GM23248 (cell line): ENCODE measurements at places on chromosomes 2 and 18. TPM values are rescaled to one million over a fixed set of nuclear protein-coding genes. Genes with fewer than 3 reads are reported as not detected.

- no peaks in the 10 kb centered on the region for H3K27me3 ChIP-seq
- H3K4me3 ChIP-seq, result no peak overlapping the region
- DNase-seq, result no peak
- no peaks in the 10 kb centered on the region; the same call in 1 of the 2 replicates for H3K4me1 ChIP-seq
- no peaks in the 10 kb centered on the region for H3K36me3 ChIP-seq
These were observed 96.8 kb upstream of the ARL4C start for GRCh38 chr2:234593636-234594035.

GPR39 gene
- polyA plus RNA-seq, result 1.5 and 1.6 TPM in 2 replicates

- no peaks in the 10 kb centered on the region for H3K36me3 ChIP-seq
- no peak overlapping the region for H3K4me3 ChIP-seq
- peaks cover 13% of the 10 kb centered on the region for H3K27me3 ChIP-seq
These were observed 155.1 kb downstream of the SS18 start for GRCh38 chr18:25935356-25935755.

MEP1B gene
- polyA plus RNA-seq, result not detected in 2 replicates

DNA sequence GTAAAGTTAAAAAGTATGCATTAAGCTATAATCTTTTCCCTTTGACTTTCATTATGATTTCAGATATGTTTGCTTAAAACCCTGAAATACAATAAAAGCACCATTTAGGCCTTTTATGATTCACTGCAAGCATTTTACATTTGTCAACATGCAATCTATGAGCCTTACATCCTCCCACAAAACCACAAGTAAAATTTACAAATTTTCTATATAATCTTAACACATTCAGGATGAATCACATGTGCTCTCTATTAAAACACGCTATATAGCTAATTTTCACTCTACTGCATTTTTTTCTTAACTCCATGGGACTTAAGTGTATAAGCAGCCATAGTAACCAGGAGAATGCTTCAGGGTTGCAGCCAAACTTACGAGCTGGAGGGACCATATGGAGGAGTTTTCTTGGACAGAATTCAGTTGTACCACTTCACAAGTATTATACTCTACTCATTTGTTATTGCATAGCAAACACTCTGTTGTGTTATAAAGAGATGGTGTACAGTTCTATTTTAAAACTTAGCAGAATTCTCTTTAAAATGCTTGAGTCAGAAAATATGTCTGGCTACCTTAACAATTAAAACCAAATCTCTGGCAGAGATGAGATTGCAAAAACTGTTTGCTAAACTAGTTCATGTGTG, 293.2 kb downstream of the ALK start:
- no peak overlapping the region for H3K4me3 ChIP-seq
- DNase-seq, result peak; percentile 39

GRCh38 chr2:9276074-9276473, 69.5 kb downstream of the ASAP2 start:
- no peak overlapping the region for H3K27ac ChIP-seq
- DNase-seq, result no peak
- peaks cover 16% of the 10 kb centered on the region; the same call in 1 of the 2 replicates for H3K36me3 ChIP-seq
- no peaks in the 10 kb centered on the region for H3K27me3 ChIP-seq
- no peak overlapping the region for H3K4me3 ChIP-seq

FBLN7 gene
- 1.6 and 1.8 TPM in 2 replicates for polyA plus RNA-seq

DNA sequence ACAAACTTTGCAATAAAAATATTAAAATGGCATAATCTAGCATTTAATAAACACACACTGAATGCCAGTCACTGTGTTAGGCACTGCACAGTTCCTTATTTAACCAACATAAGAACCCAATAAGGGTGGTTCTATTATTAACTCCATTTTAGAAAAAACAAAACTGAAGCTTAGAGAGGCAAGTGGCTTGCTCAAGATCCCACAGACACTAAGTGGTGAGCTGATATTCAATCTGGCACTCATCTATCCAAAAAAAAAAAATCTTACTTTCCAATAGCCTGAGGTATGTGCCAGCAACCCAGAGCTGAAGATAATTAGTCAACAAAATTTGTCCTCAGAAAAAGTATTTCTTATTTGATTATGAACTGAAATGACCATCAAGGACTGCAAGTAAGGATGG, 799 bp downstream of the CYTIP start:
- no peak for DNase-seq
- H3K4me1 ChIP-seq, result no peaks in the 10 kb centered on the region
- H3K36me3 ChIP-seq, result no peaks in the 10 kb centered on the region
- H3K27me3 ChIP-seq, result peaks cover 8% of the 10 kb centered on the region
- no peak overlapping the region for H3K4me3 ChIP-seq

DNA sequence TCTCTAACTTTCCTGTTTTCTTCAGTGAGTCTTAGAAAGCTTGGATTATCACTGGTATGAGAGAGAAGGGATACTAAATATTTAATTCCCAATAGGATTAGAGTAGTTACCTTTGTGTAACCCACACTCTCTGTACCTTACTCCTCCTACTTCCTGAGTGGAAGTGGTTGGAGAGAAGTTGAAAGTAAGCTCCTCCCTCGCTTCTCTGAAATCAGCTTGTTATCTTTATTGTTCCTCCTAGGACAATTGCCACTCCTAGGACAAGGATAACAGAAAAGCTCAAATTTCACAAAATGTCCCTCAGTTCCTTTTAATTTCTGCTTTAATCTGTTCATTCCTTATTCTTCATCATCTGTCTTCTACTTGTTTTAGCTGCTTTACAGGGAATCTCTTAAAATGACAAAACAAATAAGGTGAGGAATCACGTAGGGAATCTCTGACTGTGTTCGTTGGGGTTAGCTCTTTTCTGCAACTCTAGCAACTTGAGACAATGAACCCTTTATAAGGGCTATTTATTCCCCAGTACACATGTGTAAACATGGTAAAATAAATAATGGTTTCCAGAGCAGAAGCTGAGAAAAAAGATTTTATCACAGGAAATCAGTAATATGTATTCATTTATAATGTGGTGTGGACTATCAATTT, 8.6 kb downstream of the ITPRID2 start:
- H3K4me1 ChIP-seq, result peaks cover 13% of the 10 kb centered on the region
- no peak for DNase-seq
- H3K27ac ChIP-seq, result no peak overlapping the region
- H3K27me3 ChIP-seq, result no peaks in the 10 kb centered on the region

DNA sequence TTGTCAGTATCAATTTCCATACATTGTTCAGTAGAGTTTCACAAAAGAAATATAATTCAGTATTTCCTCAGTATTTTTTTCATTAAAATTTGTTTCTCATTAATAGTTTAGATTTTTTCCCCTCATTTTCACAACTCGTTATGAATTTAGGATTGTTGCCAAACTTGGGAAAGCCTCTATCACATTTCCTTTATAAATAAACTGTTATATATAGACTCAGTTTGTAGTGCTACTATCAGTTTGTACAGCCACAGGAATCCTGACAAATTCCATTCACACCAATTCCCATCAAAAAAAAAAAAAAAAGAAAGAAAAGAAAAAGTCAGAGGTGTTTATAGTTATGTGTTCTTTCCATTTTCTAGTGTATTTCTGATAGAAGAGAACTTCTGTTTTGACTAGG, 123.3 kb upstream of the DCC start:
- peaks cover 7% of the 10 kb centered on the region; the same call in 1 of the 2 replicates for H3K4me1 ChIP-seq
- no peaks in the 10 kb centered on the region for H3K36me3 ChIP-seq
- no peak overlapping the region for H3K27ac ChIP-seq
- no peak for DNase-seq
- no peaks in the 10 kb centered on the region for H3K27me3 ChIP-seq
- H3K4me3 ChIP-seq, result no peak overlapping the region

GRCh38 chr18:50830544-50830943, 10.7 kb upstream of the MRO start:
- no peak for DNase-seq
- H3K27ac ChIP-seq, result no peak overlapping the region
- H3K36me3 ChIP-seq, result no peaks in the 10 kb centered on the region
- H3K4me1 ChIP-seq, result no peaks in the 10 kb centered on the region

- H3K36me3 ChIP-seq, result no peaks in the 10 kb centered on the region
- no peaks in the 10 kb centered on the region for H3K4me1 ChIP-seq
- no peak for DNase-seq
- no peak overlapping the region for H3K4me3 ChIP-seq
- H3K27me3 ChIP-seq, result no peaks in the 10 kb centered on the region; the same call in 1 of the 2 replicates
These were observed 237.6 kb downstream of the DYSF start for GRCh38 chr2:71690876-71691475.

DNA sequence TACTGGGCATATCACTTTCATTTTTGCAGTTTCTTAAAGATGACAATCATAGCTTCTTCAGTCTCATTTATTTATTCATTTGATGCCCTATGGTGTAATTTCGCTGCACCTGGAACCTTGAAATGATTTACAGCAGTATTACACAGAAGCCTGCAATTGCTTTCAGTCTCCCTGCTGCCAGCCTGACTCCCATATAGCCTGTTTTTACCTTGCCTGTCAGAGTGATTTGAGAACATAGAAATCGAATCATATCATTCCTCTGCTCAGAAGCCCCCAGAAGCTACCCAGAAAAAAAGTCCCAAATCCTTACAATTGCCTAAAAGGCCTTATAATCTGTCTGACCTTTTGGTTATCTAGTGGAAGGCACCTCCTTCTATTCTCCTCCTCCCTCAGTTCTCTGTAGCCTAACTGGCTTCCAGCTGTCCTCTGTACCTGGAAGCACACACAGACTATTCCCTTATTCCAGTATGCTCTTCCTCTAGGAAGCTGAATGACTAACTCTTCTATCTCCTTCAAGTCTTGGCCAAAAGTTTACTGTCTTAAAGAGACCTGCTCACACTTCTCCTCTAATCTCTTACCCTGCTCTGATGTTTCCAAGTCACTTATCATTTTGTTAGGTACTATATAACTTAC, 12.6 kb downstream of the SCN3A start:
- no peak overlapping the region for H3K27ac ChIP-seq
- H3K4me1 ChIP-seq, result no peaks in the 10 kb centered on the region
- H3K36me3 ChIP-seq, result no peaks in the 10 kb centered on the region
- DNase-seq, result no peak
- H3K27me3 ChIP-seq, result no peaks in the 10 kb centered on the region
- no peak overlapping the region for H3K4me3 ChIP-seq

ATP6V1C2 gene
- polyA plus RNA-seq, result 0.18 and 0.53 TPM in 2 replicates

DCDC2C gene
- polyA plus RNA-seq, result not detected in 2 replicates

DNA sequence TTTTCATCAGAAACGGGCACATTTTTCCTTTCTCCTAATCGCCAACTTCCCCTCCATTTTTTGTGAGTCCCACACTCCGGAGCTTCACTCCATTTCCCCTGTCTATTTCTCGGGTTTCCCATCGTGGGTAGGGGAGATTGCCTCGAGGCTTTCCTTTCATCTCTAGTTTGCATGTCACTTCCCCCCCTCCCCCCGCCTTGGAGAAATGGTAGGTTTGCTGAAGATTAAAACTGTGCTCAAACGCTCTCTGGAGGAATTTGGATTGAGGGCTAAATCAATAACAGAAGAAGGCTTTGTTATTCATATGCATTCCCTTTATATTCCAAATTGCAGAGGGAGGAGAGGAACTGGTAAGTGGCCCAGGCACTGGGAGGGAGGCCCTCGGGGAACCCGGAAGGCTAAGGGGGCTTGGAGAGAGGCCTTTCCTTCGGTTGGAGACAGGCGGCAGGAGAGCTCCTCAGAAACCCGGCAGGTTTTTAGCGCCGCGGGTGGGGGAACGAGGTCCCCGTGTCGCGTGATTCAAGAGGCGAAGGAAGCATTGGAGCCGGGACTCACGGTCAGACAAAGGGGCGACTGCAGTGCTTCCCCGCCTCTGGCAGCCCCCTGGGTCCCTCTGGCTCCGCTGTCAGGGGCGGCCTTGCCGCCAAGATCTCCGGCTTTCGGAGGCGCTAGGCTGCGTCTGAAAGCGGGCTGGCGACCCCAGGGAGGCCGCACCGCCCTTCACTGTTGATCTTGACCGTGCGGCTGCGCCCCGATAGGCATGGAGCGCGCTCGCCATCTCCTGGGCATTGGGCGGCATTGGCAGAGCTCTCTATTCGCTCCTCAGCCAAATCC, 2.4 kb upstream of the HOXD12 start:
- peak; percentile 95 for DNase-seq
- peak overlapping the region; percentile 79 for H3K4me3 ChIP-seq
- no peaks in the 10 kb centered on the region for H3K27me3 ChIP-seq
- H3K27ac ChIP-seq, result peak overlapping the region; percentile 73

GRCh38 chr2:120761164-120761861, 25.6 kb downstream of the GLI2 start:
- H3K27ac ChIP-seq, result no peak overlapping the region
- no peak for DNase-seq
- peaks cover 55% of the 10 kb centered on the region for H3K4me1 ChIP-seq

SLC19A3 gene
- 0.10 and 0.71 TPM in 2 replicates for polyA plus RNA-seq

GRCh38 chr18:69557282-69557681, 156.6 kb downstream of the DOK6 start:
- no peaks in the 10 kb centered on the region for H3K36me3 ChIP-seq
- no peaks in the 10 kb centered on the region for H3K27me3 ChIP-seq
- H3K4me3 ChIP-seq, result no peak overlapping the region
- no peaks in the 10 kb centered on the region for H3K4me1 ChIP-seq
- DNase-seq, result no peak
- H3K27ac ChIP-seq, result no peak overlapping the region

DNA sequence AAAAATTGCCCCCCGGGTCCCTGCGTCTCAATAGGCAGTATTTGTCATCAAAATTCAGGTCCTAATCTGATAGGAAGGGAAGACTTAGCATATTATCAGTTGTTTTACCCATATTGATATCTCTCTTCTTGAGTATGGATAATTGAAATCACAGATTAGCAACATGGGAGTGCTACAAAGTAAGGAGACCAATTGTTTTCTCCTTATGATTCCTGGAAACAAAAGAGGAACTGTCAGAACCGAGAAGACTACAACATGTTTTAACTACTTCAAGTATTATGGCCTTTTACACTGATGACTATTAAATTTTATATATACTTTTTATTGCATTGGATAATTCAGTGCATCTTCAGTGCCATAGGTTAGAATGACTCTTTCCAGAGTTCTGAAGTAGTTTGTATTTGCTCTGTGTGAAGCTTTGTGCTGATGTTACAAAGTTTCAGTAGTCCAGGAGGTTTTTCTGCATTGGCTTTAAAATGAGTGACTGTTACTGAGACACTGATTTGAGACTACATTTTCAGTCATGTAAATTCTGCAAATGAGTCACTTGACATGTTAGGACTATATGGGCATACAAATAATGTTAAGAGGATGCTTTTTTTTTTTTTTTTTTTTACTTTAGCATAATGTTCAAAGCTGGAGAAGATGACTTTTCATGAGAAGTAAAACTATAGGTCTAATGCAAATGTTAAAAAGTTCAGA, 19.7 kb upstream of the TLK1 start:
- no peak overlapping the region for H3K4me3 ChIP-seq
- H3K4me1 ChIP-seq, result peaks cover 3% of the 10 kb centered on the region
- no peak overlapping the region for H3K27ac ChIP-seq
- no peak for DNase-seq

DNA sequence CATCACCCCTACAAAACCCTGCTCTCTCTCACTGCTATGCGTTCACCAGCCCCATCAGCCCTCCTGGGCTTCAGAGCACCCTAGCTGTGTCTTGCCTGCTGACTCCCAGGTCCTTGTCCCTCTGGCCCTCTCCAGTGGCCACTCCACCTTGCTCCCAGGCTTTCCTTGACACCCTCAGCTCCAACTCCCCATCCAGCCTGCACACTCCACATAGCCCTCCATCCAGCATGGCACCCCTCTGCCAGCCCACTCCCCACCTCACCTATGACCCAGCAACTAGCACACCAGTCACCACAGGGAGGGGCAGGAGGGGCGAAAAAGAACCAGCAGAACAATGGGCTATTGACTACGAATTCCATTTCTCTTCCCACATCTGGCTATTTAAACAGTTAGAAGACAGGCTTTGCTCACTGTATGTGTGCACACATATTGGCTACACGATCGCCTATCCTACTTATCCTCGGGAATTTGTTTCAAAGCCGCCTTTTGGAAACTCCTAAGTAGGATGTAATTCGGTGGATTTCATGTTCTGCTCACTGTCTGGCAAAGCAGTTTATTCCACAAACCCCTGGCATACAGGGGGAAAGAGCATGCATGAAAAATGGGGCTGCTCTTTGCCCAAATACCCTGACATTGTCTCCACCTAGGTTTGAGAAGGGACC, 195.3 kb downstream of the SMAD2 start:
- no peaks in the 10 kb centered on the region for H3K36me3 ChIP-seq
- H3K27me3 ChIP-seq, result no peaks in the 10 kb centered on the region
- no peak overlapping the region for H3K4me3 ChIP-seq
- no peaks in the 10 kb centered on the region for H3K4me1 ChIP-seq
- DNase-seq, result no peak
